ENCODE measurements at places on chromosomes 7 and 10.

DNA sequence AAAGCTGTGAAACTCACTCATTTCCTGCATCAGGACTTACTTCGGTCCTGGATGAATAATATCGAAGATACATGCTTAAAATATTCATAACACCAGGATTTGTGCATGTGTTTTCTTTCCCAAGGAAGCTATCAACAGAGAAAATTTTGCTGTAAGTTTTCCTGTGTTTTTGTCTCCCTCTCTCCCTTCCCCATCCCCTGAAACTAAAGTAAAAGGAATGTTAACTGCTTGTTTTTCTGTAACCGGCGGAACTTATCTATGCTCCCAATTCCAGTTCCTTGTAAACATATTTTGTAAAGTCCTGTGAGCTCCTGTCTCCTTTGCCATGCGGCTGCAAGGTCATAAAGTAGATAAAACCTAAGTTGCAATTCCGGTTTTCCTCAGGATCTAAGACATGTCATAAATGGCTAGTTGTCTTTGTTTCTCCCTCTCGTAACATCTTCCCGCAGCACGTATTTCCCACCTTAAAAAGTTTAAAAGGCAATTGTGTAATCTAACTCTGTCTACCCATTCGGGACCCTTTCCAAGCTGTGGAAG is 79.0 kb upstream of the POM121L12 start:
- no peak for DNase-seq

- DNase-seq, result no peak
These were observed 52.0 kb upstream of the FIGNL1 start for GRCh38 chr7:50502001-50502684.

DNA sequence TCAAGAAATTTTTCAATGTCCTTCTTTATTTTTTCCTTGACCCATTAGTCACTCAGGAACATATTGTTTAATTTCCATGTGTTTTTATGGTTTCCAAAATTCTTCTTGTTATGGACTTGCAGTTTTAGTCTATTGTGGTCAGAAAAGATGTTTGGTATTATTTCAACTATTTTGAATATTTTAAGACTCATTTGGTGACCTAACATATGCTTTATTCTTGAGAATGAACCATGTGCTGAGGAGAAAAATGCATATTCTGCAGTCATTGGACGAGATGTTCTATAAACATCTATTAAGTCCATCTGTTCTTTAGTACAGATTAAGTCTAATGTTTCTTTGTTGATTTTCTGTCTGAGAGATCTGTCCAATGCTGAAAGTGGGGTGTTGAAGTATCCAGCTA is 42.3 kb upstream of the MDFIC start:
- DNase-seq, result no peak

- DNase-seq, result no peak
These were observed 6.0 kb downstream of the POLM start for GRCh38 chr7:44076101-44076895.

DNA sequence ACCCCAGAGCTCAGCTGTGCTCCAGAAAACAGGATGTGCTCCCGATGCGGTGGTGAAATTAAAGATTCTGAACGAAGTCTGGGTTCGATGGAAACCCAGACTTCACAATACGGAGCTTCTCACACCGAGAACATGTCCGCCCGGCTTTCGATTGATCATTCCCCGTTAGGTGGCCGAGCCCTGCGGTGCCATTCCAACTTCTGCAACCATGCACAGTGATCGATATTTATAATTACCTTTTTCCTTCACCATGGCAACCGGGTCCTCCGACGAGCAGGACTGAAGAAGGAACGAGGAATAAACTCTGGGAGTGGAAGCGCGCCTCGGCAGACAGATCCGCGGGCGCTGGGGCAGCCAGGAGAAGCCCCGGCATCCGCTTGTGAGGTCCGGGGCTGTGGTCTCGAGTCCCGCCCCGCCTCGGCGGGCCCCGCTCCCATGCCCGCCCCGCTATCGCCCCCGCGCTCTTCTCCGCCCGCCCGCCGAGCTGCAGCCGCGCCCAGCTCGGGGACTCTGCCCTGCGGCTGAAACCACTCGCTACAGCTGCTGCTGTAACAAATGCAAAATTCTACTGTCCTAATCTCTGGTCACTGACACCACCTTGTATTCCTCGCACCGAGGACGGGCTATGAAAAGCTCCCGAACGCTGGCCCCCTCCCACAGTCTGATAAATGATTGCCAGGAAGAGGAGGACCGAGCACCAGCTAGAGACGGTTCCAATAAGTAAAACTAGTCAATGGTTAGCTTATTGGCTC is 26.2 kb downstream of the ABLIM1 start:
- DNase-seq, result peak; percentile 42

GRCh38 chr10:77554996-77555397 is 82.6 kb downstream of the KCNMA1 start:
- DNase-seq, result no peak

GRCh38 chr10:78046711-78047269 is 13.1 kb downstream of the RPS24 start:
- DNase-seq, result no peak

DNA sequence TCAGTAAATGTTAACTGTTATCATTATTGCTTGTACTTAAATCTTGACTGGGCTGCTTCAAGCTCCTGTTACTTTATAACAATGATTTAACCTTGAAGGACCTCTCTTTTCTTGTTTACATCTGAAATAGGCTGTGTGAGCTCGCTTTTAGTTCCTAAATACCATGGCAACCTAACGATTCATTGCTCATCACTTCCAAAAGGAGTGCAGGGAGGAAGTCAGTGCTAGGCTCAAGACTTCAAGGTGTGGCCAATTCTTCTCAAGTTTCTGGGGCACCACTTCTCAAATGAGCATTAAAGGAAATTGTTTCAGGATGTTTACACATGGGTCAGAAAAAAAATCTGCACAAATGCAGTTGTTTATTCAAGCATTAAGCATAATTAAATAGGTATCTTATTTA is 284.2 kb downstream of the MTERF1 start:
- DNase-seq, result no peak

DNA sequence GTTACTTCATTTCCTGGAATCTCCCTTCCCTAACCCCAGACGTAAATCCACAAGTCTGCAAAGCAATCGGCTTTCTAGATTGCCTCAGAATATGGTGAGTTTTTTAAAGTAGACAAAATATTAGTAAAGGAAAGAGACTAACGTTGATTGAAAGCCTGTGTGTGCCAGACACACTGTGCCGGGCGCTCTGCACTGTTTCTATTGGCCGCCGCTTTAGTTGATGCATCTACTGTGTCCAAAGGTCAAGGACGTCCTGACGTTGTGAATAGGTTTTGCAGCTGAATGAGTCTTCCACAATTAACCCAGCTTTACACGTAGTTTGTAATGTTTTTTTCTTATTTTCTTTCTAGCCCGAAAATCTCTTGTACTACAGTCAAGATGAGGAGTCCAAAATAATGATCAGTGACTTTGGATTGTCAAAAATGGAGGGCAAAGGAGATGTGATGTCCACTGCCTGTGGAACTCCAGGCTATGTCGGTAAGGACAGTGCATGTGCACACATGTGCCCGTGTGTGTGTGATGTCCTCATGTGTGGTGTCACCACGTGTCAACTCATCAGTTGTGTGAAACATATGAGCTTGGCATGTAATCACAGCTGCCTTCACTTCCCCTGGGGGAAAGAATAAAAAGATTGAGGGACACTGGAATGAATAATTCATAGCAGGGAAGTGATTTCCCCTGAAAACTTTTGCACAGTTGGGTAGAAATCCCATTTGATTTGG is 232.0 kb downstream of the CCDC3 start:
- no peak for DNase-seq

GRCh38 chr7:108094933-108095710 is 35.0 kb downstream of the LAMB4 start:
- DNase-seq, result no peak

DNA sequence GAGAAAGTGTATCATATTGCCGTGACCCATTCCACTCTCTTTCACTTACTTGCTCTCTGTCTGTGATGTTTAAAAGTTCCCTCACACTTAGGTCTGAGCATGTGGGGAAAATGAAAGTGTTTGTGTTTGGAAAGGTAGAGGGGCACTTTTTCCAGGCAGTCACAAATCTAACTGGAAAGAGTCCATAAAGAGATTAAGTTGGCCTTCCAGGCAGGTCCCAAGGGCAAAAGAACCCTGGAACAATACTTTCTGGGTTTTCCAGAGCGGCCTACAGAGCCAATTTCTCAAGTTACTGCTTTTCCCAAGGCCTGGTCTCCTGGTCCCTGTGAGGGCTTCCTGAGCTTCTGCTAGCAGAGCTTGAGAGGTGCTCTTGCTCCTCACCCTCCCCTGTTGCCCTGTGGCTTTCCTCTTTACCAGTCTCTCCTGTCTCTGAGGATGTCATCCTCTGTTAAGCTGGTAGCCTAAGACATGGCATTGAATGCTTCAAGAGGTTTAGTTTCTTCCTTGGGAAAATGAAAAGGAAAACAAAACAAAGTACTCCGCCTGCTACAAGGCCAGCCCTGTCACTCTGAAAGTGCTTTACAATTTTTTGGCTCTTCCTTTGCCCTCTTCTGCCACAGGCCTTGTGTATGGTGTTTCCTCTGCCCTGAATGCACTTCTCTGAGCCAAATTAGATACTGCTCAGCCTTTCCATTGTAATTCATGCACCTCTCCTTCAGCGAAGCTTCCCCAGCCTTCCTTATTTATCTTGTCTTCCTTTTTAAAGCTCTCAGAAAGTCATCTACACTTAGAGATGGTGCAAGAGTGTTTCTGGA is 20.1 kb downstream of the TES start:
- DNase-seq, result peak; percentile 31

- no peak for DNase-seq
These were observed 31.5 kb upstream of the SH2D4B start for GRCh38 chr10:80506189-80506575.

GRCh38 chr10:69759641-69760040 is 42.1 kb upstream of the COL13A1 start:
- DNase-seq, result no peak

DNA sequence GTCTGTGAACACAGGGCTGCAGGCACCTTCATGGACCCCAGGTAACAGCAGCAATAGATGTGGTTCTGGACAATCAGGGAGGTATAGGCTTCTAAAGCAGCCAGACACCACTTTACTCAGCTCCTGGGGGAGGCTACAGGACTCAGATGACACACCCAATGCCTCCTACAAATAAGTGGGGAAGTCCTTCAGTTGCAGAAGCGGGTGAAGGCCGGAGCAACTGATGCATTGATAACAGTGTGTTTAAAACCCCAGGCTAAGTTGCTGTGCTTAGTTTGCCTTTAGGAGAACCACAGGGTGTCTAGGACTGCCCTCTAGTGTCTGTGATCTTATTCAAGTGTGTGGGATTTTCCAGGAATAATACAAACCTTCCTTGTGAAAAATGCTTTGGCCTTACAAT is 5.9 kb upstream of the ITGA8 start:
- no peak for DNase-seq

- DNase-seq, result no peak
These were observed 69.1 kb upstream of the COMTD1 start for GRCh38 chr10:75304741-75305390.

DNA sequence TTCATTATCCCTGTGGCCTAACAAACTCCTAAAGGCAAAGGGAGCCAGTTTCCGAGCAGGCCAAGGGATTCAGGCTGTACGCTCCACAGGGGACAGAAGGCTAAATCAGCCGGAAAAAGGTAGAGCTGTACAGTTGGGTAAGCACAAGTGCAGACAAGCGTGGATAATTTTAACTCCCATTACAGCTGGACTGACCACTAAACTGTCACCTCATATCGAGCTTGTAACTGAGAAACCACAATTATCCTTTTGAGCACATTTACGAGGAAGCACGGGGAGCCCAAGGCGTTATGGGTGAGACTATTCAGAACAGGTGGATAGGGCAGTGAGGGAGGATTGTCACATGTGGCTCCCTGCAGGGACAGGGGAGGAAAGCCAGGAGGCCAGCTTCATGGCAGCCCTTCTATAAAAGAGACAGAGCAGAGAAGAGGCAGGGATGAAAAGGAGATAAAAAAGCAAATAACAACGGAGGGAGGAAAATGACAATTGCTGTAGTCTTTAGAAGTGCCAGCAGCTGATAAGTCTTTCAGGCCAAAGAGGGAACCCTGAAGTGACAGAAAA is 288.0 kb downstream of the FGFR2 start:
- no peak for DNase-seq

All from CD4-positive, alpha-beta T cell treated with Interleukin-17A for 4 hours (primary cell).